ENCODE measurements at places on chromosomes 11 and 22.

DNA sequence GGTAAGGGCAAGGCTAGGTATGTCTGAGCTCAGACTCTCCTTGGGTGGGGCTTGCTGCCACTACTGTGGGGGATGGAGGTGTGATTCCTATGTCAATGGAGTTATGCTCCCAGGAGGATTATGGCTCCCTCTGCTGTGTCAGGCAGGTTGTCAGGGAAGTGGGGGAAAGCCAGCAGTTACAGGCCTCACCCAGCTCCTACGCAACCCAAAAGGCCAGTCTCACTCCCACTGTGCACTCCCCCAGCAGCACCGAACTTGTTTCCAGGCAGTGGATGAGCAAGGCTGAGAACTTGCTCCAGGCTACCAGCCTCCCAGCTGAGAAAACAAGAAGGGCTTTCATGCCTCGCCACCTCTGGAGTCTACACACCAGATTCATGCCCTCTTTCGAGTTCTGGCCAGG is 18.2 kb downstream of the C11orf91 start:
- no peak for DNase-seq

GRCh38 chr22:30705710-30706651 is 11.3 kb downstream of the OSBP2 start:
- no peak for DNase-seq

GRCh38 chr11:93694109-93694508 is 32.6 kb downstream of the CEP295 start:
- no peak for DNase-seq

- DNase-seq = no peak
Measured at GRCh38 chr22:28873183-28873963, 10.0 kb upstream of the ZNRF3 start.

GRCh38 chr11:125465701-125466100 is 30.4 kb downstream of the FEZ1 start:
- DNase-seq = no peak

GRCh38 chr11:86247608-86248007 is 3.1 kb downstream of the EED start:
- DNase-seq = no peak

DNA sequence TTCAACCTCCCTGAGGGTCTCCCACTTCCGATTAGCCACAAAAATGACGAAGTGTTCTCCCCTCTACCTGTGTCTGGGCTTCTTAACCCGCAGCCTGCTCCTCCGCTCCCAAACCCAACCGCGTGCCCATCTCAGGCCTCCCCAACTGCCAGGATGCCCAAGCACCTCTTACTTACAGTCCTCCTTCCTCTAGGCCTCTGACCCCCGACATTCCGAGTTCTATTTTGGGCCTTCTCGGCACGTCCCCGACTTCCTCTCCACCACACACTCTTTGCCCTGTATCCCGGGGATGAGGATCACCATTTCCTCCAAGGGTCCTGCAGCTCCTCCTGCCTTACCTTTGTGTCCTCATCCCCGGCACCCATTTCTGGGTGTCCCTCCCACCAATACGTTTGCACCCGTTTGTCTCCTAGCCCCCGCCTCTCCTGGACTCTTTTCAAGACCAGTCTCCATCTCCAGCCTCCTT is 388 bp upstream of the MUS81 start:
- no peak for DNase-seq

GRCh38 chr11:125372088-125372487 is 124.0 kb downstream of the FEZ1 start:
- DNase-seq = no peak

DNA sequence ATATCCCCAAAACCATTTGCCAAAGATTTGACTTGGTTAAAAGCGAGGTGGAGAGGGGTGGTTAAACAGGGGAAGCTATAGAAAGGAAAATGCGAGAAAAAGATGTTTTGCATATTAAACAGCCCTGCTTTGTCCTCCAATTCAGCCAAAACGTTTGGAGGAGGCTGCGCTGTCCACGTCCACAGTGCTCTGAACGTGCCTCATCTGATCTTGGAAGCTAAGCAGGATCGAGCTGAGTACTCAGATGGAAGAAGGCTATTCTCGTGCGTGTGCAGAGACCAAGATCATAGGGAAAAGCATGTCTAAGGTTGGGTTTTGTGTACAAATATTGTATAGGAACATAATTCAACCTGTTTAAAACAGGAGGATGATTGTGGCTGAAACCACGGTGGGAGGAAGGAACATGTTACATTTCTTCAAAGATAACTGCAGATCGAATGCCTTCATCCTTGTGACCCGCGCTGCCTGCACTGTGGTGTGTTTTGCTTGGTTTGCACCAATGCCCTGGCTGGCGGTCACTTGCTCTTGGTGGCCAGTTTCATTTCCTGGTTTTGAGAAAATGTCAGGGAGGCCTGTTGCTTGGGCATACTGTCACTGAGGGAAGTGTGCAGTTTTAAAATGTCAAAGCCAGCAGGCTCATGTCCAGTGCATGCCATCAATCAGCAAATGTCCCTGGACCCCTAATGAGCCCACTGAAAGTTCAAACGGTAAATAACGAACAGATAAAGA is 40.4 kb downstream of the FLI1 start:
- DNase-seq = no peak

DNA sequence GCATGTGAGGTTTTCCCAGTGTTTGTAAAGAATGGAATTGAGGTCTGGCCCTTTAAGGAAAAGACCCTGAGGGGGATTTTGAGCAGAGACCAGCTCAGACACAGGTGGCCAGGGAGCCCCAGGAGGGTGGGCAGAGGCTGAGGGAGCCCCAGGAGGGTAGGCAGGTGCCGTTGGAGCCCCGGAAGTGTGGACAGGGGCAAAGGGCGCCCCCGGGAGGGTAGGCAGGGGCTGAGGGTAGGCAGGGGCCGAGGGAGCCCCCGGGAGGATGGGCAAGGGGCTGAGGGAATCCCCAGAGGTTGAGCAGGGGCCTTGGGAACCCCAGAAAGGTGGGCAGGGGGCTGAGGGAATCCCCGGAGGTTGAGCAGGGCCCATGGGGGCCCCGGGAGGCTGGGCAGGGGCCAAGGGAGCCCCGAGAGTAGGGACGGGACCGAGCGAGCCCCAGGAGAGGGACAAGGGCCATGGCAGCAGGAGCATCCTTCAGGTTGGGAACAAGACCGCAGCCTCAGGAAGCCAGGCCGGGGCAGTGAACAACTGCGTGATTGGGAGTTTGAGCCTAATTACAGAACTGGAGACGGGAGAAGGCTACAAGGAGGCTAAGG is 292.0 kb downstream of the BRD1 start:
- no peak for DNase-seq

DNA sequence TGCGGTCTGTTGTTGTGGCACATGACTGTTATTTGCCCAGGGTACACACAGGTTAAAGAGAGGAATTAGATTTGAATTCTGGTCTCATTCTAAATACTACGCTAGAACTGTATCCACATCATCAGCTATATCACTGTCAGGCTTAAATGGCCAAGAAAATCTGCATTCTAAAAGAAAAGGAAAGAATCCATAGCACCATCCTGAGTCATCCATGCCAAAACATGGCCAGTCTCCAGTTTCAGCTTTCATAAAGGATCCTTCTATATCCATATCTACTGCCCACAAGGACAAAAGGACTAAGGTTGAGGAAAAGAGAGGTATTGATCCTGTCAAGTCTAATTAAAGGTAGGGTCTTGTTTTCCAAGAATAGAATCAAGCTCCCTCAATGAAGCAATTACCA is 73.6 kb upstream of the GDPD4 start:
- DNase-seq = no peak

DNA sequence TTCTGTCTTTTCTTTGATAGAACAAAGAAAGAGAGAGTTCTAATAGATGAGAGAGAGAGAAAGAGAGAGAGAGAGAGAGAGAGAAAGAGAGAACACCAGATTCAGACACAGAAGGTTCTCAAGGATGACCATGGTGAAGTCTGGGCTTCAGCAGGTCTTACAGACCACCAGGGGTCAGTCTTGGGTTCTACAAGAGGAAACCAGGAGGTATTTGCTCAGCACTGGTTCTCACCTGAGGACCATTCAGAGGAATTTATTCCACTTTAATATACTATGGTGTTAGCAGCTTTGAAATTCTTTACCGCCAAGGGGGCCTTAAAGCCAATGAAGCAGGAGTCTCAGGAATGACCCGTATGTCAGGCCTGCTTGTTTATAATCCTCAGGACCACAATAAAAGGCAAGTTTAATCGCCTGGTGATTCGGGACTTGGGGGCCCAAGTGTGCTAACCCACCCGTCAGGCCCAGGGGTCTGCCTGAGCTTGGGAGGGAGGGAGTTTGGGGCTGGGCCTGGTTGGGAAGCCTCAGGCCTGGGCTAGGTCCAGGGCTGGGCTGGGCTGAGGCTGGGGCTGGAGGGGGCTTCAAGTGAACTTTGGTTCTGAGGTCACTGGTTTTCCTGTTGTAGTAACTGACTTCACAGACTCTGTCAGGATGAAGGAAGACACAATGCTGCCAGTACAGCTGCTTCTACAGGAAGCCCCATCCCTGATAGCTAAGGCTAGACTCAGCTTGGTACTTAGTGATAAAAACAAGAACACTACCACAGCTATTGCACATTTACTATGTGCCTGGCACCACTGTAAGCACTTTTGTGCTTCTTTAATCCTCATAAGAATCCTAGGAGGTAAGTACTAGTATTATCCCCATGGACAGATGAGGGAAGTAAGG is 179.2 kb upstream of the ZBED5 start:
- no peak for DNase-seq

GRCh38 chr11:61897387-61898246 is 6.3 kb upstream of the FADS3 start:
- DNase-seq = peak; percentile 61

- DNase-seq = no peak
Measured at GRCh38 chr11:79439410-79439885, 1.4 kb downstream of the TENM4 start.

DNA sequence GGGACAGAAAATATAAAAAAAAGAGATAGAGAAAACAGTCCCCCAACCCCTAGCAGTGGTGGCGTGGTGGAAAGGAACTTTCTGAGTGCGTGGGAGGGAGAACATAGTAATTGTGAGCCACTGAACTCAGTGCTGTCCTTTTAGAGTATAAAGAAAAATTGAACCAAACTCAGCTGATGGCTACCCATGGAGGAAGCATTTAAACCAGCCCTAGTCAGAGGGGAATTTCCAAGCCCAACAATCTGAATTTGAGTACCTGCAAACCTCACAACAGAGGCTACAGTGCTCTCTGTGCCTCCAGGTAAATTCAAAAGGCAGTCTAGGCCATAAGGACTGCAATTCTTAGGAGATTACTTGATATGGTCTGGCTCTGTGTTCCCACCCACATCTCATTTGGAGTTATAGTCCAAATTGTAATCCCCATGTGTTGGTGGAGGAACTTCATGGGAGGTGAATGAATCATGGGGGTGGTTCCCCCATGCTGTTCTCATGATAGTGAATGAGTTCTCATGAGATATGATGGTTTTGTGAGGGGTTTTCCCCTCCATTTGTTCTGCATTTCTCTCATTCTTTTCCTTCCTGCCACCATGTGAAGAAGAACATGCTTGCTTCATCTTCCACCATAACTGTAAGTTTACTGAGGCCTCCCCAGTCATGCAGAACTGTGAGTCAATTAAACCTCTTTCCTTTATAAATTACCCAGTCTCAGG is 687.8 kb downstream of the FAM181B start:
- no peak for DNase-seq

DNA sequence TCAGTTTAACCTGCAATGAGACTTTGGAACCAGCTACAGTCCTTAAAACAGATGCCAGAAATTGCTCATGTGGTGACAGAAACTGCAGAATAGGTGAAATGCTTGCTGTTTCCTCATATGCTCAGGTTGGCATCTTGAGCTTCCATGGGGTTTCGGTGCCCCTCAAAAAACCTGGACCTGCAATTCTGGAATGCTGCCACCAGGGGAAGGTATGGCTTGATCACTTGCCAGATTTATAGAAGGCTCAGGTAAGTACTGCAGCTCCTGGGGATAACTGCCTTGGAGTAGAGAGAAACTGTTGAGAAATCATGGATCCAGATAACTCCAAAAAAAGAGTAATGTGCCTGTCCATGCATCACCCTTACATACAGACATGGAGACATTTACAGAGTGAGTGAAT is 113.0 kb downstream of the CTTN start:
- DNase-seq = no peak

DNA sequence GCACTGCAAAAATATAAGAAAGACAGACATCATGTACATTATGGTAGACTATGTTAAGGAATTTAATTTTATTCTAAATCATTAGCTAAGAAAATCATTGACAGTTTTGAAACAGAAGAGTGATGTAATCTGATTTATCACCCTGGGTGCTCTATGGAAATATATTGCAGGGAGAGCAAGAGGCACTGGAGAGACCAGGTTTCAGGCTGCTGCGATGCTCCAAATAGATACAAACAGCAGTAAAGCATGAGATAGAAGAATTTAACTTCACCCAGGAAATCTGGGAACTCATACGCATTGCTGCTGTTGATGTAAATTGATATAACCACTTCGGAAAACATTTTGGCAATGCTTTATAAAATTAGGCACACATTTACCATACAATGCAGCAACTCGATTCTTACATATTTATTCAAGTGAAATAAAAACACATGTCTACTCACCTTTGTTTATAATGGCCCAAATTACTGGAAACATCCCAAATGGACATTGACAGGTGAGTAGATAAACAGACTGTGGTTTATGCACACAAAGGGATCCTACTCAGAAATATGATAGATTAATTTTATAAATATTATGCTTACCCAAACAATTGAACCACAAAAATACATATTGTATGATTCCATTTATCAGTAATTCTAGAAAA is 535.1 kb upstream of the CHORDC1 start:
- no peak for DNase-seq

DNA sequence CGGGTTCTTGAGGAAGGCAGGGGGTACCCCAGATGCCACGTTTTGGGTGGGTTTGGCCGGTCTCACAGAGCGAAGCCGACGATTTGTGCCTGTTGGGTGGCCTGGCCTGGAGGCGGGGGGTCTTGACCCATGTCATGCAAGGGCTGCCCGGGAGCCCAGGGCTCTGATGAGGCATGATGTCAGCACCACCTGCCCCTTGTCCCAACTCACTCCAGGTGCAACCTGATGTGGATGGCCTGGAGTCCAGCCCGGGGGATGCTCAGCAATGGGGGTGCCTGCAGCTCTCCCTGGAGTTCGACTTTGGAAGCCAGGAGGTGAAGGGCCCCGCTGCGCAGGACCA is 851 bp downstream of the SYT8 start:
- DNase-seq = no peak

DNA sequence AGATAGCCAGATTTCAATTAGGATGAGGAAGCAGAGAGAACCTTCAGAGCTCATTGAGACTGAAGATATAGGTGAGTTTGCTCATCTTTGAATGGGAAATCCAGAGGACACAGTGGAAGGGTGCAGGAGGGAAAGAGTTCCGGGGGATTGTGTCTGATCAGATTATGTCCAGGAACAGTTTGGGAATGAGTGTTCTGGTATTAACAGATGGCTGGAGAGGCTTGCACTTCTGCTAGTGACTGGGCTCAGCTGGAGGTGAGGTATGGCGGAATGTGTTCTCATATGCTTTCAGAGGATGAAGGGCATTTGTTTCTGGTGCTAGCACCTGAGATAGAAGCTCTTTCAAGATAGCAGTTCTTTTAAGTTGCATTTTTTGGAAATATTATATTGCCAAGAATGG is 27.6 kb downstream of the ALKBH3 start:
- no peak for DNase-seq

Measured in stimulated activated CD8-positive, alpha-beta memory T cell treated with anti-CD3 and anti-CD28 coated beads, Interleukin-7, amount 100 ng/mL, for 24 hours (primary cell).